ENCODE measurements at places on chromosomes 3 and 15.

DNA sequence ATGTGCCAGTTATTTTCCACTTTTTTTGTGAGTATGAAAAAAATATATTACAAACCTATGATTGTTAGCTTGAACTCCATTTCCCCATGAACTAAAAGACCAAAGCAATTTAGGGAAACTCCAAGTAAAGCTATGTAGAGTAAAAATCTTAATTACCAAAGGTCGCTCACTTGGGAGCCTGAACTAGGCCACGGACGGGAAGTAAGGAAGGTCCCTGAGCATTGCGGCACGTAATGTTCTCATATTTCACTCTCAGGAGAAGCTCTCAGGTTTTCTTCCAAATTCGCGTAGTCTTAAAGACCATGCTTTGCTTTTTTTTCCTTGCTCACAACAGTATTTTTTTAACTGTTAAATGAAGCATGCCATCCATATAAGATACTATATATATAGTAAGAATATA is 215.3 kb upstream of the RARB start:
- no peak for DNase-seq

DNA sequence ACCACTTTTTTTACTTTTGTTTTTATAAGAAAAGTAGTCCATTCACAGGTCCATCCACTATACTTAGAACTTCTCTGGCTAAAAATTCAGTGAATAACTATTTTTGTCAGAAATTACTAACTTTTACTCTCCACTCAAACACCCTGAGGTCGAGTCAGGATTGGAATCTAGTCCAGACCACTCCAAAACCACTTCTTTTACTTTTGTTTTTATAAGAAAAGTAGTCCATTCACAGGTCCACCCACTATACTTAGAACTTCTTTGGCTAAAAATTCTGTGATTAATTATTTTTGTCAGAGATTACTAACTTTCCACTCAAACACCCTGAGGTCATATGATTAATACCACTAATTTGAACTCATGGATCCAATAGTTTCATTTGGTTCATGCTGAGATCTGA is 239.4 kb downstream of the RORA start:
- no peak for DNase-seq

GRCh38 chr15:65209701-65210643 is 1.3 kb downstream of the CILP start:
- no peak for DNase-seq

DNA sequence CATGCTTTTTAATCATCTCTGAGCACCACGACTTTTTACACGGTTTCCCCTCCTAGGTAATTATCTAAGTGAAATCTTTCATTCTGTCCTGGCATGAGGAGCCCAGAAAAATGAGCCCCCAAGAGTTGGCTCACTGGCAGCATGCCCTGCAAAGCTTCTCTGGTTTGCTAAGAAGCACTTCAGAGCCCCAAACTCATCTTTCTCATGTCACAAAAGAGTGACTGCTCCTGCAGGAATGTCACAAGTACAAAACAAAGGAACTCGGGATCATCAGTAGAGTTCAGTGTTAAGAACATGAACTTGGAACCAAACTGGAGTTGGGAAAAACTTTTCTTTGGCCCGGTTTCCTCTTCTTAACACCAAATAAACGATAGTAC is 123.9 kb downstream of the FOXB1 start:
- DNase-seq, result no peak

GRCh38 chr15:82894971-82895520 is 57.5 kb downstream of the HOMER2 start:
- no peak for DNase-seq

GRCh38 chr15:28957606-28958498 is 72.1 kb downstream of the APBA2 start:
- no peak for DNase-seq

GRCh38 chr3:158431829-158432228 is 139.2 kb upstream of the MLF1 start:
- DNase-seq, result no peak

DNA sequence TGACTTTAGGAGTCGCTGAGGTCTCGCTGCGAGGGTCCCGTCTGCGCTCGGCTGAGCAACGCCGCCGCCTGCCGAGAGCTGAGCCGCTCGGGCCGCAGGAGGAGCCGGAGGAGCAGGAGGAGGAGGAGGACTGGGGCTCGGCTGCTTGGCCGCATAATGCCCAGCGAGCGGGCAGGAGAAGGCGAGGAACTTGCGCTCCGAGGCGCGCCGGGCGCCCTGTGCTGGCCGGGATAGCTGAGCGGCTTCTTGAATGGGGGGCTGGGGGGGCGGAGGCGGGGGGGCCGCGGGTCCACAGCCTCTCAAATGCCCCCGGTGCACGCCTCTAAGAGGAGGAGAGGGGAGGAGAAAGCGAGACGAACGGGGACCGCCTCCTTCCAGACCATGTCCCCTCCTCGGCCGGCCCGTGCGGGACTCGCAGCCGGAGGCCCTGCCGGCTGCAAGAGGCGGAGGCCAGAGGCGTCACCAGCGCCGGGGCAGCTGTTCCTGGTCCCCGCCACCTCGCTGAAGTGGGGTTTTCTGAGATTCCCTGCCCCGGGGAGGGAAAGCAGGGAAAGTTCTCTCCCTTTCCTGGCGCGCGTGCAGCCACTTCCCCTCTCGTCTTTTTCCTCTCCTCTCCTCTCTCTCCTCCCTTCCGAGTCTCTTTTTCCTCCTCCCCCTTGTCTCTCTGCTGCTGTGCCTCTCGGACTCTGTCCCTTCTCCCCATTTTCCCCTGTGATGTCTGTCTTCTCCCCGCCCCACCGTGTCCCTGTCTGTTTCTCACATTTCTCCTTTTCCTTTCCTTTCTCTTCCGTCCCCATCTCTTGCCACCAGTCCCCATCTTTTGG is at the start of gene ADAMTS9:
ADAMTS9 (minus strand) TSS at position 220 of the 824 bp plus-strand sequence. CDS start 343 bp downstream, outside the sequence.
- DNase-seq, result no peak

GRCh38 chr3:14768182-14768790 is 50.5 kb upstream of the FGD5 start:
- DNase-seq, result no peak

- no peak for DNase-seq
Measured at GRCh38 chr3:165196577-165197480, 645 bp upstream of the SLITRK3 start.

- DNase-seq, result no peak
Measured at GRCh38 chr3:119443179-119443578, 20.2 kb downstream of the TMEM39A start.

GRCh38 chr3:186077466-186077865 is 31.4 kb downstream of the ETV5 start:
- DNase-seq, result no peak

- peak; percentile 25 for DNase-seq
Measured at GRCh38 chr3:38521391-38521987, 25.3 kb downstream of the EXOG start.
